ENCODE measurements at places on chromosomes 13 and 19. TPM values are rescaled to one million over a fixed set of nuclear protein-coding genes. Genes with fewer than 3 reads are reported as not detected.

ZNF546 gene
- total RNA-seq, result 3.9 TPM

TTC9B gene
- total RNA-seq, result not detected

MYO9B gene
- total RNA-seq, result 103 TPM

MBOAT7 gene
- total RNA-seq, result 40.9 TPM

TDRD3 gene
- total RNA-seq, result 23.7 TPM

- no peak for DNase-seq
Measured at GRCh38 chr13:63481334-63481733, 2065.7 kb upstream of the PCDH20 start.

DNA sequence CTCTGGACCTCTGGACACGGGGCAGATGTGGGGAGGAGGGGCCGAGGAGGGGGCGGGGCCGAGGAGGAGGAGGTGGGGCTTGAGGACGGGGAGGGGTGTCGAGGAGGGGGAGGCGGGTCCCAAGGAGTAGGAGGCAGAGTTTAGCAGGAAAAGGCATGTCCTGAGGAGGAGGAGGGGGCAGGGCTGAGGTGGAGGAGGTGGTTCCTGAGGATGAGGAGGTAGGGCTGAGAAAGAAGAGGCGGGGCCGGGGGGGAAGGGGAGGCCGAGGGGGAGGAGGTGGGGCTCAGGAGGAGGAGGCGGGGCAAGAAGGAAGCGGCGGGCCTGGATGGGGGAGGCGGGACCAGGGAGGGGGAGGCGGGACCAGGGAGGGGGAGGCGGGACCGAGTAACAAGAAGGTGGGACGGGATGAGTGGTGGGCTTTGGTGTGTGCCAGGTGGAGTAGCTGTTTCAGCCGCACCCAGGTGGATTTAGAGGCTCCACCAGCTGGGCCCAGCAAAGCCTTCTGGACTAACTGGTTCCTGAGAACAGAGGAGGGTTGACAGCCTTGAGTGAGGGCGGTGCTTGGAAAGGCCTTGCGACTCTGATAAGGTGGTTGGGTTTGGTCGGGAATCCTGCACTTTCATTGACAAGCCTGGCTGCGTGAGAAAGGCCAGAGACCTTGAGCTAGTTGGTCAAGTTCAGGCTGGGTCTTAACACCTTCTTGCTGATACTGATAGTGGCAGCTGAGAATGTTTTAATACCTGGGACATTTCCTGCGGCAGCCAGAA is 7.7 kb downstream of the TECR start:
- no peak for DNase-seq

GRCh38 chr13:52161181-52161646 is 1.8 kb upstream of the NEK3 start:
- no peak for DNase-seq

- DNase-seq, result no peak
Measured at GRCh38 chr19:10927730-10928562, 493 bp downstream of the YIPF2 start.
